NCI-H526 (cell line): ENCODE measurements at places on chromosomes 13 and 19.

DNA sequence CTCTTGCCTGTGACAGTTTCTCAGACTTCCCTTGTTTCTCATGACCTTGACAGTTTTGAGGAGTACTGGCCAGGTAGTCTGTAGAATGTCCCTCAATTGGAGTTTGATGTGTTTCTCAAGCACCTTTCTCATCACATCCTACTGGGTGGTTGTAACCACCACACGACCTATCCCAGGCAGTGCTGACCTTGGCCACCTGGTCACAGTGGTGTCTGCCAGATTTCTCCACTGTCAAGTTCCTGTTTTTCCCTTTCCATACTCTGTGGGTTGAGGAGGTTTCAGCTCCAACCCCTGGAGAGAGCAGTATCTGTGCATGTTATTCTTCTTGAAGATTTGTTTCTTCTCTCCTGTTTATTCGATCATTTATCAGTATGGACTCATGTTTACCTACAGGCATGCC lies 8.4 kb upstream of the UPF3A start:
- no peak for DNase-seq

DNA sequence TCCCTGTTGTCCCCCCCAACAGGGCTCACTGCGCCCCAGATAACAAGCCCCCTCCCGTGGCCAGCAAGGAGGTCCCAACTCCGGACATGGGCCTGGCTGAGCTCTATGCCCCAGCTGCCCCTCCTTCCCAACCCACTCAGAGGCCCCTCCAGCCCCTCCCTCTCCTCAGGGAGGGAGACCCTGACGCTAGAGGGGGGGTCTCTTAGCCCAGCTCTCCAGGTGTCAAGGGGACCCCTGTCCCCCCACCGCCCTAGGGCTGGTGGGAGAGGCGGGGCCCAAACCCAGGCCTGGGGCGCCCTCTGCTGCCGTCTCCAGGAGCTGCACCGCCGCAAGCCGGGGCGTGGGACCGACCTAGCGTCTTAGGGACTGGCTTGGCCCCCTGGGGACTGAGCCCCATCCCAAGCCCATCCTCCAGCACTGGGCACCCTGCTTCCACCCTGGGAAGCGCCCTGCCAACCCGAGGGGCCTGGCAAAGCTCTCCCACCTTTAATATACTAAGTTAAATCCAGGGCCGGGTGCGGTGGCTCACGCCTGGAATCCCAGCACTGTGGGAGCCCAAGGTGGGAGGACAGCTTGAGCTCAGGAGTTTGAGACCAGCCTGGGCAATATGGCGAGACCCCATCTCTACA lies 1.4 kb downstream of the GRIN3B start:
- DNase-seq = peak; percentile 50

GRCh38 chr19:12093777-12094176 lies 29.2 kb downstream of the ZNF844 start:
- no peak for DNase-seq

DNA sequence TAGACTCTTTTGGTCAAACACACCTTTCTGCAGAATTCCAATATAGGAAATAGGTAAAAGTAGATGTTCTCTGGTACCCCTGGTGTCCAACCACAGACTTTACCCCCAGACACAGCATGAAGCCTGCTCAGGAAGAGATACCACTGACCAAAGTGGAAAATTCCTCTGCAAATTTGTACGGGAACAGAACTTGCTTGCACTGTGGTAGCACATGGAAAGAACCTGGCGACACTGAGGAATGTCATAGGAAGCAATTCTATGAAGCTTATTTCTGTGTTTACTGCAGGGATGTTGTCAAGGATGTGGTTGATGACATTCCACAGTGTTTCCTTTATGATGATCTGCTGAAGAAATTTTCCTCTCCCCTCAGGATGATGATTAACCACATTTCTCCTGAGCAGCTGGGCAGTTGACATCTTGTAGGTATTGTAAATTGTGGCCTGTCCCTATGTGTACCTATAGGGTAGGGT lies 48.9 kb upstream of the TNFSF11 start:
- DNase-seq = no peak

DNA sequence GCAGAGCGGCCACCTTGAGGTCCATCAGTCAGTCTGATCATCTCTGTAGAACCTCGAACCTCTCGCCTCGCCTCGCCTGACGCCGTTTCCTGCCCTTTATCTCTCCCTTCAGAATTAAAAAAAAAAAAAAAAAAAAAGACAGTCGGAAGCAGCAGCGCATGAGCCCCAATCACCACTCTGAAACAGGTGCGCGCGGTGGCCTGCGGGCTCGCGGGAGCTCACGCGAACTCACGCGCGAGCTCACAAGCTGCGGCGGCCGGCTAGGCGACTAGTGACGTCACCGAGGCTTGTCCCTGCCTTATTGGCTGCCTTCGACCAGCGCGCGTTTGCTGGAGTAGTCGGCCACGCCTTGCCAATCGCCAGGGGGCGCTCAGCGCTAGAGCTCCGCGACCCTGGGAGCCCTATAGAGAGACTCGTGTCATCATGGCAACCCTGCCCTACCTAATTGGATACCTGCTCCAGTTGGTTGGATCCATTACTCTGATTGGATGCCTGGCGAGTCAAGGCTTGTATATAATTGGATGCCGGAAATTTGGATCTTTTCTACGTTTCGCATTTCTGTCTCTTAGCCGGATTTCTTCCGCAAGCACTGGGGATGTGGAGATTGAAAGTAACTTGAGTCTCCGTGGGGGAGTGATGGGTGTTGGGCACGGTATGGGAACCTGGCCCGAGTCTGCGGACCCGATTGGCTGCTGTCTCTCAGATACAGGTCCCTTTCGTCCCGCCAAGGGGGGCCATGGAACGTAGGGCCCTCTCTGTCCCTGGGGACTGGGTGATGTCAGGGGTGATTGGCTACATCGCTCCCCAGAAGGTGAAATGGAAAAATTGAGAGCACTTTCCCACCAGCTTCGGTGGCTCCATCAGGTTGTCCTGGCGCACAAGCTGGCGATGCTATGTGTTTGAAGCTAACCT lies 31.6 kb downstream of the SYT3 start:
- DNase-seq = peak; percentile 67

DNA sequence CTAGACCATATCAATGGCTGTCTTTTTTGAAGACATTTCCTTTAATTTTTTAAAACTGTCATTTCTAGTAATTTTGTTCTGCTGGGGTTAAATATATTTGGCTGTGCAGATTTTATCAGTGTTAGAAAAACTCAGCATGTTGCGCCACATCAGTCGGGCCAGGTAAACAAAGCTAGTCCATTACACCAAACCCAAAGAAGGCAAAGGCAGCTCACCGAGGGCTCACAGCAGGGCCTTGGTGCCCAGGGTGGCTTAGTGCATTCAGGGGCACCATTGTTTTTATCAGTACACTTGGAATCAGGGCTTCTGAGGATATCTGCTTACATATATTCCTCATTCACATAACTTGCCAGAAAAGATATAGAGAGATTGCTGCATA lies 22.2 kb downstream of the SPATA13 start:
- no peak for DNase-seq

DNA sequence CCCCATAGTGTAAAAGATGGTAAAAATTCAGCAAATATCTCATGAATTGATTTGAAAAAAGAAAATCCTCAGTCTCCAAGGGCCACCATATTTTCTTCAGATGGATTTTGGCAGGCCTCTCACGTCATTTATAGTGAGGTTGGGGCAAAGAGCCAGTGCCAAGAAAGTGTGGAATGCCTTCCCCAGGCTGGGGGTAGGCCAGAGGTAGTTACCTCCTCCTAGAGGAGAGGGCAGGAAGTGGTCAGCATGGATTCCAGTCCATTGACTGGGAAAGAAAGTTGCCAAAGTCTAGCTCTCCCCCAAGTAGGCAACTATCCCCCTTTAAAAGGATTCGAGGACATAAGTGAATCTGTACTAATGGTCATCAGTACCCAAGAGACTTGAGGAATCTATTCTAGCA lies 68.4 kb upstream of the KCTD4 start:
- DNase-seq = no peak

- DNase-seq = peak; percentile 56
Measured at GRCh38 chr19:48659768-48660167, 13.0 kb downstream of the NTN5 start.

GRCh38 chr13:113880651-113881611 lies 17.1 kb upstream of the GAS6 start:
- no peak for DNase-seq

DNA sequence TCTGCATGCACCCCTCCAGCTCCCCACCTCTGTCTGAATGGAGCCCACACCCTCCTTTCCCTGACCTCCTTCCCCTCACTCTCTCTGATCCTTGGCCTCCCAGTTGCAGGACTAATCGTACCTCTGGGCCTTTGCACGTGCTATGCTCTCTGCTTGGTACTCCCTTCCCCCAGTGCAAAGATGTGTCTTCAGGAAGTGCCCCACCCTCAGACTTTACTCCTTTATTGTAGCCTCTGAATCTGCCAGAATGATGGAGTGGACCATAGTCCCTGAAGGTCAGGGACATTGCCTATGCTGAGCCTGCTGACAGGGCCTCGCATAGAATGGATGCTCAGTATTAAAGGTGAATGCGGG lies 1.3 kb upstream of the JUND start:
- DNase-seq = no peak

- DNase-seq = no peak
Measured at GRCh38 chr13:64718116-64718515, 2512.0 kb downstream of the PCDH9 start.

GRCh38 chr13:114067381-114067885 lies 65.0 kb downstream of the RASA3 start:
- no peak for DNase-seq

DNA sequence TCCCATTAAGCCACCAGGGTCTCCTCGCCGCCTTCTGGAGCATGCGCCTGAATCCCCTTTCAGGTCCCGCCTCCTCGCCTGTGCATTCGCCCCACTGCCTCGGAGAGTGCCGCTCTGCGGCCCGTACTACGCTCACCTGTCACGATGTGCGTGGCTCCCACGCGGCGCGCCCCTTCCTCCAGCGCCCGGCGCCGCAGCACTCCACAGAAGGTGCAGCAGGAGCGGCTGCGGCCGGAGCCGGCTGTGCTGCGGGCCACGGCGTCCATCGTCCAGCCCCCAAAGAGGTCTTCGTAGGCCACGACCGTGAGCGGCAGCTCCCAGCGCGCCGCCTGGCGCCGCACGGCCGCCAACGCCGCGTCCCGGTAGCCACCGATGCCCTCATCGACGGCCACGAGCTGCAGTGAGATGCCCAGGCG lies 4.3 kb downstream of the CTU1 start:
- DNase-seq = no peak

DNA sequence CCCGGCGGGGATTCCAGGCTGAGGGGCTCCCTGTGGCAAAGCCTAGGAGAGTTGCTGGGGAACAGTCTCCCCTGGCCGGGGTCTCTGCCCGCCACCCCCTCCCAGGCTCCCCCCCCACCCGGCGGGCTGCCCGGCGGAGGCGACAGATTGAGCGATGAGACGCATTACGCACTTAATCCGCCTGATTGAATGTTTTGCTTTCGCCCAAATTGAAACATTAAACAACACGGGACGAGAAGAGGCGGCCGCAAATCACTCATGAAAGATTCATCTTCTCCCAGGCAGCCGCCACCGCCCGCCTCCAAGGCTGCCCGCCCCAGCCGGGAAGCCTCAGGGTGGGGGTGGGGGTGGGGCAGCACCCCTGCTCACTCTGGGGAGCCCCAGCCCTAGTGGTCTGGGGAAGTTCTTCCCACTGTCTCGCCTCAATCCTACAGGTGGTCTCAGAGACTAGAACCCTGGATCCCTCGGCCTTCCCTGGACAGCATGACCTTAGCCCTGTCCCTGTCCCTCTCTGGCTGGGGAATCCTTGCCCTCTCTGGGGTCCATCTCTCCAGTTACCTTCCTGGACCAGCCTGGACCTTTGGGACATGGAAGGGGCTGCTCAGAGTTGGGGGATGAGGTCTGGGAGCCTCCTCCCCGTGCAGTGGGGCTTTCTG lies 7.6 kb upstream of the ERFL start:
- no peak for DNase-seq

GRCh38 chr13:48072304-48072703 lies 22.6 kb downstream of the MED4 start:
- no peak for DNase-seq

- no peak for DNase-seq
Measured at GRCh38 chr19:1837625-1838105, 10.6 kb downstream of the REXO1 start.

GRCh38 chr19:15293781-15294491 lies 38.4 kb downstream of the BRD4 start:
- DNase-seq = no peak

GRCh38 chr13:111638233-111638632 lies 317.8 kb downstream of the TEX29 start:
- no peak for DNase-seq

GRCh38 chr13:55583953-55584593 lies 1556.6 kb upstream of the PRR20A start:
- DNase-seq = no peak

DNA sequence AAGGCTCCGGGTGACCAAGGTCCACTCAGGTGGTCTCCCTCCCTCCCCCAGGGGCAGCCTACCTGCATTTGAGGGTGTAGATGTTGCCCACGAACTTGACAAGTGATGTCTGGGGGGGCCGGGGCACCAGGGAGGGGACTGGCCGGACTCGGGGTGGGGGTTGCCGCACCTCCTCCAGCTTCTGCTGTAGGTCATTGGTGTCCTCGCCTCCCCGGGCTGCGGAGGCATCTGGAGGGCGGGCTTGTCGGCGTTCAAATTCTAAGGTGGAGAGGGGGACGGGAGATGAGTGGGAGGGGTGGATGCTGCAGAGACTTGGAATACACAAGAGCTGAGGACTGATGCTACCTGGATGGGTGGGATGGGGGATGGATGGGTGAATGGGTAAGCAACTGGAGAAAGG lies 5.3 kb upstream of the AKAP8L start:
- no peak for DNase-seq

- DNase-seq = no peak
Measured at GRCh38 chr13:19634256-19634740, 839 bp downstream of the MPHOSPH8 start.

DNA sequence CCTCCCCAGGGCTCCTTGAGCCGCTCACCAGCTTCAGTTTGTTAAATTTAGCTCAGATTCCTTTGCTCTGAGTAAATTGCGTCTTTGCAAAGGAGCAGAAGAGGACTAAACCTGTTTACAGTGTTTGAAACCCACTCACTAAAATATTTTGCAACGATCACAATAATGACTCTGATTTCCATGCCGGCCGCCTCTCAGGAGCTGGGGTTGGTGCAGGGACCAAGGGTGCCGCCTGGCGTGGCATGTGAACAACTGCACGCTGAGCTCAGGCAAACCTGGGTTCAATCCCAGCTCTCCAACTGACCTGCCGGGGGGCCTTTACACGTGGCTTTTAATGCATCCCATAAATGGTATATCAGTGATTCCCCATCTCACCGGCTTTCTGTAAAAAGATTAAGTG lies 68.7 kb upstream of the CACNA1A start:
- DNase-seq = no peak

GRCh38 chr13:113947311-113948033 lies 26.4 kb downstream of the C13orf46 start:
- peak; percentile 80 for DNase-seq
